Type B pancreatic cell (in vitro differentiated cells): ENCODE measurements at places on chromosomes 1 and 21.

DNA sequence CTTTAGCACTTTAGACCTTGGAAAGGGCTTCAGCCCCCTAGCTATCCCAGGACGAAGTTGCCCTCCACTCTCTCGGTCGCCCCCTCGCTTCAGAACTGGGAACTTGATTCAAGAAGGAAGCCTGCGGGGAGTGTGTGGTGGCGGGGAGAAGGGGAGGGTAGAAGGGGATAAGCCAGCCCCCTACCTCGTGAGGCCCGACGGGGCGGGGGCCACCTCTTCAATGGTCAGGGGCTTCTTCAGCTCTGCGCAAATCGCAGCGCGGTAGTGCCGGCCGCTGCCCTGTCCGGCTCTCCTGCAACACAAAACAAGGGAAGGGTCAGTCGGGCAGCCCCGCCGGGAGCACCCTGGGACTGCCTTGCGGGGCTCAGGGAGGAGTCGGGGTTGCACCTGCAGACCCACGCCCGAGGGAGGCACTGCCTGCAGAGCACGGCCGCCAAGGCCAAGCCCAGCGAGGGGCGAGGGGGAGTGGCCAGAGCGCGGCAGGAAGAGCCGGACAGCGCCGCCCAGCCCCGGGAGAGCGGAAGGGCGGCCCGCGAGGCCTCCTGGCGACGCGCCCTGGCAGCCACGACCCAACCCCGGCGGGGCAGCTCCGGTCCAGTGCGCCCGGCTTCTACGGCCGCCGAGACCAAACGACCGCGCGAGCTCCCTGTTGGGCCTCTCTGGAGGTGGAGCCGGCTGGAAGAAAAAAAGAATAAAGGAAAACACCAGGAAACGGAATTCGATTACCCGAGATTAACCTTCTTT lies 56.2 kb upstream of the RASAL2 start:
- peak; percentile 75 for DNase-seq

DNA sequence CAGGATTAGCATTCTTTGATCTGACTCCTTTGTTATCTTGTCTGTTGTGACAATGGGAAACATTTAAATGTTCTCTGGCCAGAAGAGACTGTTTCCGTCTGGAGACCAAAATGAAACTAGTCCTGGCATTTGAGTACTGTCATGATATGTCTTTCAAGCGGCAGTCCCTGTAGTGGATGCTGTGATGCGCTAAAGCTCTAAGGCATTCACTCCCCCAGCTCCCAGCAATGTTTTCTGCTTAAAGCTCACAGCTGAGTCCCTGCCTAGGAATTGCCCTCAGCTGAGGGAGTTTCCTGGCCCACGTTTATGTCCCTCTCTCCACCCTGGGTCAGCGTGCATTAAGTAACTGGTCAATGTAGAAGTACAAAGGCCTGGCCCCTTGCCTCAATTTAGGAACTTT lies 109.4 kb downstream of the UCHL5 start:
- no peak for DNase-seq

- no peak for DNase-seq
These were observed at the start of gene KRTAP21-3 for GRCh38 chr21:30718239-30718909. Gene KRTAP21-3 (minus strand): TSS chr21:30718777. CDS start chr21:30718759, 18 bp downstream.

GRCh38 chr1:87197156-87197555 lies 131.5 kb upstream of the LMO4 start:
- DNase-seq: no peak

DNA sequence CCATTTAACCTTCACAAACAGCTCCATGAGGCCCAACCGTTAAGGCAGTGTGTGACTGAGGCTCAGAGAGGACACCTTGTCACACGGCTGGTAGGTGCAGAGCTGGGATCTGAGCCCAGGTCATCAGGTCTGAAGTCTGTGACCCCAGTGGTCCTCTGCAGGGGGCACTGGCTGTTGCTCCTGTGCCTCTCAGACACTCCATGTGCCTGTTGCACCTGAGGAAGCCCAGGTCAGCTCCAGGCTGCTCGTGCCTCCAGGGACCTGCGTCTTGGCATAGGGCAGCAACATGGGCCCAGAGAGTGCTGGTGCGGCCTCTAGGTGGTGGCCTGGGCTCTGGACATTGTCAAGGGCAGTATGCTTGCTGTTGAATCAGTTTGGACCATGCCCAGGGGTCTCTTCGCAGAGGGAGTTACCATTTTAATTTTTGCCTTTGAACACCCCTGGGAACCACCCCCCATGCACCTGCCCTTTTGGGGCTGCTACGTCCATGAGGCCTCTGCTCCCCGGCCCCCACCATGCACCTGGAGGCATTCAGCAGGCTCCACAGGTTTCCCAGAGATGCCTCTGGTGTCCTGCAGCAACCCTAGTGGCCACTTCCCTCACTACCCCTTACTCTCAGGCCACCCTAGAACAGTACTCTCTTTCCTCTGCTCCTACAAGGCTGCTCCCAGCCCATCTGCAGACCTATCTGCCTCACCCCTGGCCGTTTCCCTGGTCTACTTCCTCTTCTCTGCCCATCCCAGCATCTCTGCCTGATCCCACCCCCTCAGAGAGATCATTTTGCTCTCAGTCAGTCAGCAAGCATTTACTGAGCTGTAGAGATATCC lies 25.2 kb upstream of the EPS8L3 start:
- DNase-seq: peak; percentile 68

GRCh38 chr1:183734543-183735036 lies 70.3 kb upstream of the RGL1 start:
- DNase-seq: no peak

GRCh38 chr1:193322211-193322610 lies 135.8 kb upstream of the B3GALT2 start:
- DNase-seq: no peak

GRCh38 chr1:161180639-161181038 lies 3.3 kb upstream of the B4GALT3 start:
- no peak for DNase-seq

DNA sequence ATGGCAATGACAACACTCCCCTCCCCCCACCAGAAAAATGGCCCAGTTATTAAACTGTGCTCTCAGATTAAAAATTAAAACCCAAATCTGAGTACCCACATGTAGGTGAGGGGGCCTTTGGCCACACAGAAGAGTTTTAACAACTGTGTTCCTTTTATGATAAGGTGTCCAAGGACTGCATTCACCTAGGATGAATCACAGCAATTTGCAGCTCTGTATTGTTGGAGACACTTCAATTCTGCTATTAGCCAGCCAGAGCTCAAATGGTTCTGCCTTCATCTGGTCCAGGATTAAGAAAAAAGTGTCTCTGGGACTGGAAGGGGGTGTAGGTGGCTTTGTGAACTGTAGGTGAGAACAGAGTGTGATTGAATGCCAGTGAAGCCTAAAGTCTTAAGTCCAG lies 43.3 kb upstream of the DIRAS3 start:
- DNase-seq: no peak

- DNase-seq: no peak
These were observed 30.8 kb downstream of the RSPH1 start for GRCh38 chr21:42465008-42465802.

- DNase-seq: no peak
These were observed 87.5 kb downstream of the COL24A1 start for GRCh38 chr1:86068841-86069756.

DNA sequence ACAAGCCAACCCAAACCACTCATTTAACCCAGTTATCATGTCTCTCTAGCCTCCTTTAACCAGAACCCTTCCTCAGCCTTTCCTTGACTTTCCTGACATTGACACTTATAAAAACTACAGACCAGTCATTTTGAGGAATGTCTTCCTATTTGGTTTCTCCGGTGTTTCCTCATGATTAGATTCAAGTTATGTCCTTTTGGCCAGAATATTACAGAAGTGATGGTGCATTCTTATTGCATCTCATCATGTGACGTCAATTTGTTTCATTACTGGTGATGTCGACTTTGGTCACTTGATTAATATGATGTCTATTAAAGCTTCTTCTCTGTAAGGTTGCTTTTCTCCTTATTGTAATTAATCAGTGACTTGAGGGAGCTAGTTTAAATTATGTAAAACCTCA lies 6.1 kb upstream of the RCSD1 start:
- no peak for DNase-seq

- no peak for DNase-seq
These were observed 32.9 kb downstream of the ARHGEF10L start for GRCh38 chr1:17572264-17572985.

- no peak for DNase-seq
These were observed 30.8 kb downstream of the ZBED6 start for GRCh38 chr1:203826175-203826574.

DNA sequence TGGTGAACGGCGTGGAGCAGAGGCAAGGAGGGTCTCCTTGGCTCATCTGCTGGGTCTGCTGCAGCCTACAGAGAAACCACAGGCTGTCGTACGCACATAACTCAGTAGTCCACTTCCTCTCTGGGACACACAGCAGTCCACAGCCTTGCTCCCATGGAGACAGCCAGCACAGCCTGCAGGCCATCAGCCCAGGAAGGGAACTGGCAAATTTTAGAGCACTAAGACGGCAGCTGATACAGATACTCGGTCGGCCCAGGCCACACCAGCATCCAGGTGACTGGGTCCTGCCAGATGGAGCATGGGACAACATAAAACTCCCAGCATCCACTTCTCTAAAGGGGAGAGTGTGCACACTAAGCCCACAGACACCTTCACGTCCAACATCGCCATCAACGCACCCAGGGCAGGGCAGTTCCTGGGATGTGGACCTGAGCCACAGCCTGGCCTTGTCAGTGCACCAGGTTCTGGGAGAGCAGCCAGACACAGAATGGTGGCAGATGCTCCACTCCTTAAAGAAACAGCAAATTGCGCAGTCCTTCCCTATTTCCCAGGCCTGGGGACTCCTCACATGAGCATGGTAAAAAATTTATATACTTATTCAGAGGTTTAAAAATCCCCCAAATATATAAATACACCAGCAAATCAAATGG lies 247.1 kb upstream of the RAB4A start:
- DNase-seq: no peak

- no peak for DNase-seq
These were observed 158.4 kb upstream of the MAGI3 start for GRCh38 chr1:113231866-113232265.

DNA sequence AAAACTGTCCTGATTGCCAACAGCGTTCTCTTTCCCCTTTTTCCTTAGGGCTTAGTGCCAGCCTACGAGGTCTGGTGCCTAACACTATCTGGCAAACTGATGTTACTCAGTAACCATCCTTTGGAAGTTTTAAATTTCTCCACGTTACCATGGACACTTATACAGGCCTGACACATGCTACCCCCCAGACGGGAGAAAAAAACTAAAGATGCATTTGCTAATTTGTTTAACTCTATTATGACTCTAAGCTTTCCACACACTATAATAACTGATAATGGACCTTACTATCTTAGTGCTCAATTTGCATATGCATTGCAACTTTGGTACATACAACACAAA lies 36.8 kb downstream of the CLCA1 start:
- DNase-seq: no peak

DNA sequence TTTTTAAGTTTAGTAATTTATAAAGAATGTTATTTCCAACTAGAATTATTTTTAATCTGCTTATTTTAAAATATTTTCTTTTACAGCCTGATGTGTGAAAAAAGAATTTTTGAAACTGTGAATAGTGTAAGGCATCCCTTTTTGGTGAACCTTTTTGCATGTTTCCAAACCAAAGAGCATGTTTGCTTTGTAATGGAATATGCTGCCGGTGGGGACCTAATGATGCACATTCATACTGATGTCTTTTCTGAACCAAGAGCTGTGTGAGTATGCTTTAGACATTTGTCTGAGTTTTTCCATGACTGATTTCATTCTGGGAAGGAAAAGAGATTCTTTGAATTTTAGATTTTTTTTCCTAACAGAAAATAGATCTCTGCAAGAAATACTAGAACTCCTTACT lies 77.9 kb downstream of the GTF2B start:
- no peak for DNase-seq

DNA sequence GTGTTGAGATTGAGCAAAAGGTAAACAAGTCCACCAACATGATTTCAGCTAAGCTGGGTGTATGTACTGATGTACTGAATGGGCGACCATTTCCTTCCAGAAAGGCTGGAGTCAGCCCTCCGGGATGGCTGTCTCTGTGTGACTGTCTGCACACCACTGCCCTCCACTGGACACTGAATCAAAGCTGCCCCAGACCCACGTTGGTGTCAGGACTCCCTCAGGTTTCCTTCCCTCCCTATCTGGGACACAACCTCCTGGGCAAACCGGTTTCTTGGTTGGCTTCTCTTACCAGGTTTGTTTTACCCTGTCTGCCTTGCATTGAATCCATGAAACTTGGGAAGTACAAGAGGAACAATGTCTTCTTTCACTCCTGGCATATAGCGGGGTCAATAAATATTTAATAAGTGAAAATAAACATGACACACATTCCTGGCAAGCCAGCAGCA lies 5.3 kb upstream of the SRP9 start:
- peak; percentile 83 for DNase-seq

DNA sequence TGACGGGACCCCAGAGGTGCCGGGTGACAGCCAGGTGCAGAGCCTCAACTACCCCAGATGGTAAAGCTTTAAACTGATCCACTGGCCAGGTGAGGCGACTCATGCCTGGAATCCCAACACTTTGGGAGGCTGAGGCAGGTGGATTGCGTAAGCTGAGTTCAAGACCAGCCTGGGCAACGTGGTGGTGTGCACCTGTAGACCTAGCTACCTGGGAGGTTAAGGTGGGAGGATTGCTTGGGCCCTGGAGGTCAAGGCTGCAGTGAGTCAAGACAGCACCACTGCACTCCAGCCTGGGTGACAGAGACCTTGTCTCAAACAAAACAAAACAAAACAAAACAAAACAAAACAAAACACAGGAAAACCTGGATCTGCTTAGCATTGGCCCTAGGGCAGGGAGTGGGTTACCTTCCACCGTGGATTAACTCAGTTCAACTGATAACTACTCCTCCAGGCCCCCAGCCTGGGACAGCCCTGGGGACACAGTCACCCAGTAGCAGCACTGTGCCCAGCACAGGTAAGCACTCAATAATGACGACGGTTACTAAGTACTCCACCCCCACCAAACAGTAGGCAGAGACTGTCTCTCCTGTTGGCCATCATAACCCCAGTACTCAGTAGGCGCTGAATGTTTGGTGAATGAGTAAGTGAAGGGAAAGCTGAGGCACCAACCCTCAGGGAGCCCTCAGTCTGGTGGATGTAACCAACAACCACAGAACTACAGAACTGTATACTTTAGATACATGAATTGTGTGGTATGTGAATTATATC lies 21.6 kb downstream of the SLC66A1 start:
- no peak for DNase-seq

GRCh38 chr1:242147096-242147976 lies 148.4 kb upstream of the MAP1LC3C start:
- no peak for DNase-seq

DNA sequence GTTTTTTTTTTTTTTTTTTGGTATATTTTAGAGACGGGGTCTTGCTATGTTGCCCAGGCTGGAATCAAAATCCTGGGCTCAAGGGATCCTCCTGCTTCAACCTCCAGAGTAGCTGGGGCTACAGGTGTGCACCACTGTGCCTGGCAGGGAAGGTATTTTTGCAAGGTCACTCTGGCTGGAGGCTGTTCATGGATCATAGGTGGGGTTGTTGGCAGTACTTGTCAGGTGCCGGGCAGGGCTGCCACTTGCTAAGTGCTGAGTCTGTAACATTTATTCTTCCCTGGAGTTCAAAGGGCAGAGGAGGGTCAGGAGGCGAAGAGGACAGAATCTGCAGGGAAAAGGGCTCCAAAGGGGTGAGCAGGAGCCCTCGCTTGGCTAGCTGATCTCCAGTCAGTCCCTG lies 24.1 kb downstream of the A3GALT2 start:
- no peak for DNase-seq

- no peak for DNase-seq
These were observed 149.9 kb downstream of the SYF2 start for GRCh38 chr1:25082216-25082899.

- DNase-seq: no peak
These were observed 108.2 kb upstream of the GREM2 start for GRCh38 chr1:240719953-240720700.
